Heart left ventricle (tissue), 16 donors: ENCODE measurements at places on chromosomes 2 and 18. TPM values are rescaled to one million over a fixed set of nuclear protein-coding genes. Genes with fewer than 3 reads are reported as not detected.

DNA sequence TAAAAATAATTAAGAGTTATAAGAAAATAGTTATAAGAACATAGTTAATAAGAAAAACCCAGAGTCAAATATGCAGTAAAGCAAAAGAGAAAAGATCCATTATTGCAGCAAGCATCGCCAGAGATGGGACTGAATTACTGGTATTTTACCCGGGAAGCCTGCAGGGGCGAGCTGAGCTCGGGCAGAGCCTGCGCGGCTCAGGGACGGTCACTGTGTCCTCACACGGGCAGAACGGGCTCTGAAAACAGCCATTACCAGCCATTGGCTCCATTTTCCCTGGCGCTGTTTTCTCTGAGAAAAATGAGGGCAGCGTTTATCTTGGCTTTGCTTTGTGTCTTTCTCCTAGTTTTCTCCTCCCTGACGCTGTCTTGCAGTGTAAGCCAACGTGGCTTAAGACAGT, 95.3 kb upstream of the ALKAL2 start:
- no peaks in the 10 kb centered on the region for H3K4me1 ChIP-seq
- H3K4me3 ChIP-seq = no peak overlapping the region
- H3K36me3 ChIP-seq = no peaks in the 10 kb centered on the region
- DNase-seq = no peak
- no peak overlapping the region for H3K27ac ChIP-seq

GRCh38 chr2:140457483-140457882, 1673.3 kb downstream of the LRP1B start:
- H3K27ac ChIP-seq = no peak overlapping the region
- H3K36me3 ChIP-seq = no peaks in the 10 kb centered on the region
- no peak for DNase-seq
- H3K4me3 ChIP-seq = no peak overlapping the region

- H3K36me3 ChIP-seq = no peaks in the 10 kb centered on the region
- H3K4me1 ChIP-seq = peaks cover 23% of the 10 kb centered on the region
- no peak for DNase-seq
- no peaks in the 10 kb centered on the region for H3K27me3 ChIP-seq
These were observed 27.4 kb upstream of the NEB start for GRCh38 chr2:151761687-151762086.

DNA sequence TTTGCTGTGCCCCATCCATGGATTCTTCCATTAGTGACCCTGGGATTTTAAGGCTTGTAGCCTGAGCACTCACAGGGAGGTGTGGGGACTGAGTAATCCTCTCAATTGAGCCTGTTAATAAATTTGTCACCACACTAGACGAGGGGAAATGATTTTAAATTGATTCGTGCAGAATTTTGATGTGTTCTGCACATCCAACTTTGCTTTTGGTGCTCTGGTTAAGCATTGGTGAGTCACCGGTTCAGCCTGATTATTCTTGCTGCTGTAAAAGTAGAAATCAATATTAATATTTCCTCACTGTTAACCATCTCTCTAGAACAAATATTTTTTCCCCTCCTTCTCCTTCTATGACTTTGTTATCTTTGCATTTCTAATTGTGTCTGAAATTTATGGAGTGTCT, 482.0 kb downstream of the TSN start:
- no peak overlapping the region for H3K4me3 ChIP-seq
- H3K27me3 ChIP-seq = no peaks in the 10 kb centered on the region
- no peaks in the 10 kb centered on the region for H3K36me3 ChIP-seq
- H3K27ac ChIP-seq = no peak overlapping the region
- no peak for DNase-seq

GRCh38 chr2:166106431-166107015, 21.3 kb downstream of the SCN1A start:
- H3K4me1 ChIP-seq = no peaks in the 10 kb centered on the region
- H3K27ac ChIP-seq = no peak overlapping the region
- H3K36me3 ChIP-seq = no peaks in the 10 kb centered on the region
- DNase-seq = no peak
- H3K4me3 ChIP-seq = no peak overlapping the region

- no peak for DNase-seq
- peak overlapping the region; percentile 50 for H3K27ac ChIP-seq
- H3K4me1 ChIP-seq = peaks cover 33% of the 10 kb centered on the region
- H3K4me3 ChIP-seq = no peak overlapping the region
- no peaks in the 10 kb centered on the region for H3K36me3 ChIP-seq
These were observed 44.3 kb downstream of the EPHA4 start for GRCh38 chr2:221527776-221528309.

GRCh38 chr2:177998996-177999395, 73.6 kb downstream of the PDE11A start:
- no peaks in the 10 kb centered on the region for H3K4me1 ChIP-seq
- no peak overlapping the region for H3K4me3 ChIP-seq
- no peak for DNase-seq
- no peaks in the 10 kb centered on the region for H3K36me3 ChIP-seq

The DHRS9 gene
- polyA plus RNA-seq = 30.9 TPM
